ENCODE measurements at places on chromosomes 5 and 9. TPM values are rescaled to one million over a fixed set of nuclear protein-coding genes. Genes with fewer than 3 reads are reported as not detected.

DNA sequence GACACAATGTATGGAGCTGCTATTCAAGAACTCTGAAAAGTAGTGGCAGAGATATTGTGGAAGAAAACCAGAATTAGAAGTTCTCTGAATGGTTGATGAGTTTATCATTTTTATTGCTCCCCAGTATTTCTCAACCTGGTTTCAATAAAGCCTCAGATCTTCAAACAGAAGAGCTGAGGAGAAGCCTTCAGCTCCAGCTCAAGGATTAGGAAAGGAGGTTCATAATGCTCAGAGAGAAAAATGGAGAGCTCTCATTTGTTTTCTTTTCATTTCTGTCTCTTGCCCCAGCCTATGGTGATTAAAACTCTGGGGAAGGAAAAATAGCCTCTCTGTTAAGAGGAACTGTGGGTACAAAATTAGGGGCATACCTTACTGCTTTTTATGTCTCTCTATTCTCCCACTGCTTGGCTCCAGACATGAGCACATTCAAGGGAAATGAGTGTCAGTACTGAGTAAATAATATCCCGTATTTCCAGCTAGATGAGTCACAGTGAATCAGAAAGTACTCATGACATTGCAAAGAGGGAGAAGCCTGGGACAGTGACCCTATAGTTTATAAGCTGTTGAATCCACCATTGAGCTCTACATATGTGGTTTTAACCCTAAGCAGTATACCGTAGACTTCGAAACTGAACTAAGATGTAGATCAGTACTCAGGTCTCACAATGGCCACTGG, 138.1 kb downstream of the EMB start:
- H3K27ac ChIP-seq, result no peak overlapping the region
- no peaks in the 10 kb centered on the region for H3K27me3 ChIP-seq
- no peak overlapping the region for H3K4me3 ChIP-seq
- H3K36me3 ChIP-seq, result no peaks in the 10 kb centered on the region

GRCh38 chr5:79025054-79025472, 40.0 kb upstream of the ARSB start:
- no peaks in the 10 kb centered on the region for H3K4me1 ChIP-seq
- H3K27ac ChIP-seq, result no peak overlapping the region
- no peaks in the 10 kb centered on the region for H3K27me3 ChIP-seq
- no peaks in the 10 kb centered on the region for H3K36me3 ChIP-seq
- DNase-seq, result peak; percentile 47

DNA sequence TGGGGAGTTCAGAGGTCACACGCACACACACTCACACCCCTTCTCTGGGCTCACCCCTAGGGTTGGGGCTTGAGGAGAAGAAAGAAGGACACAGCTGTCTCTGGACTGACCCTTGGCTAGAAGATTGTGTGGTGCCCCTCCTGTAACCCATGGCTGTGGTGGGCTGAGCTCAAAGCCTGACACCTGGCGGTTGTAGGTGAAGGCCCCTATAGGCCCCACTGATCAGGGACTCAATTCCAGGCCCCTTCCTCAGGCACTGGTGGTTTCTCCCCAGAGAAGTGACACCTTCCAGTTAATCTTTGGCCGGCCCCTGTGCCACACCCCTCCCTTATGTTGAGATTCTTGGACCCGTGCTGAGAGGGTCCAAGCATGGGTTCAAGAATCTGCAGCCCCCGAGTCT, 35.2 kb upstream of the CRB2 start:
- no peak for DNase-seq
- H3K27me3 ChIP-seq, result no peaks in the 10 kb centered on the region
- H3K27ac ChIP-seq, result no peak overlapping the region
- H3K4me1 ChIP-seq, result no peaks in the 10 kb centered on the region
- no peaks in the 10 kb centered on the region for H3K36me3 ChIP-seq
- no peak overlapping the region for H3K4me3 ChIP-seq

GRCh38 chr5:169094586-169095409, 206.1 kb downstream of the SLIT3 start:
- DNase-seq, result no peak
- H3K27me3 ChIP-seq, result no peaks in the 10 kb centered on the region
- no peaks in the 10 kb centered on the region for H3K4me1 ChIP-seq
- H3K27ac ChIP-seq, result no peak overlapping the region

GRCh38 chr9:79976257-79977073, 404.7 kb downstream of the TLE4 start:
- H3K27me3 ChIP-seq, result no peaks in the 10 kb centered on the region
- H3K4me1 ChIP-seq, result no peaks in the 10 kb centered on the region
- H3K27ac ChIP-seq, result no peak overlapping the region
- DNase-seq, result no peak
- no peaks in the 10 kb centered on the region for H3K36me3 ChIP-seq

- H3K27me3 ChIP-seq, result peaks cover 22% of the 10 kb centered on the region
- DNase-seq, result no peak
- H3K4me1 ChIP-seq, result no peaks in the 10 kb centered on the region
- no peak overlapping the region for H3K4me3 ChIP-seq
- no peak overlapping the region for H3K27ac ChIP-seq
These were observed 1.6 kb upstream of the FOXE1 start for GRCh38 chr9:97851446-97851883.

DNA sequence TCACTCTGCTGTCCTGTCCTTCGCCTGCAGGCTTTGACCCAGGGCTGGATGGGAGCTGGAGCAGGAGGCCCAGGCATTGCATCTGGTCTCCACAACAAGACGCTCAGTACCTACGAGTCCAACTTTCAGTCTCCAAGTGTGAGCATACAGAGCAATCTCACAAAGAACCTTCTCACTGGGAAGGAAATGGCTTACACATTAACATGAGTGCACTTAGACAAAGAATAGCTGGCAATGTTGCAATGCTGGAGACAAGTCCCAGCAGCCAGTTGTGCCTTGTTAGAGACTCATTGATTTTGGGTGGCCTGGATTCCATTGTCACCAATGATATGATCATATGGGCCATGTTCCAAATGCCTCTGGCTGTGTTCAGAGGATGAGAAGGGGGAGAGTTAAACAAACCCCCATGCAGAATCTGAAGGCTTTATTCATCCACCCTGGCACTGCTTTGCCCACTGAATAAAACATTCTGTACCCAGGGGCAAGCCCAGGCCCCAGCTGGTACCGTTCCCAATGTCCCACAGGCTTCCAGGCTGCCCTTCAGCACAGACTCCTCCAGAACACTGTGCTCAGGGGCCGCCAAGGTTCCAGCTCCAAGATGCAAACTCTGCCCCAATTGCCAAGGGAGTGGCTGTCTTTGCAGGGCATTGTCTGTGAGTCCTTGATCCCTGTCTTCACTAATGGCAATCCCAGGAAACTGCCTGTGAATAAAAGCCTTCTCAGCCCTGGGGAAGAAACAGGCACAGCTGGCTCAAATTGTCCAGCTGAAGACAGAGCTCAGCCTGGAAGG, 185.5 kb downstream of the HSD17B3 start:
- DNase-seq, result peak; percentile 62
- H3K4me1 ChIP-seq, result peaks cover 13% of the 10 kb centered on the region
- peak overlapping the region; percentile 73 for H3K27ac ChIP-seq
- H3K27me3 ChIP-seq, result no peaks in the 10 kb centered on the region
- peak overlapping the region; percentile 33 for H3K4me3 ChIP-seq

Gene LHX3
- not detected for total RNA-seq

Gene SRP19
- 12.4 TPM for total RNA-seq

Gene DOCK2
- 9.3 TPM for total RNA-seq

Gene ISOC1
- 13.3 TPM for total RNA-seq

Gene HAVCR1
- not detected for total RNA-seq

Gene NR6A1
- total RNA-seq, result 2.1 TPM

Data from pancreas (tissue), 10 donors.